ENCODE measurements at places on chromosomes 13 and 19.

- no peak for DNase-seq
These were observed 4.5 kb downstream of the MCF2L start for GRCh38 chr13:112973577-112973951.

- no peak for DNase-seq
These were observed 100.0 kb downstream of the KLF5 start for GRCh38 chr13:73158851-73159250.

GRCh38 chr19:30006207-30006606, 64.2 kb downstream of the URI1 start:
- DNase-seq, result no peak

DNA sequence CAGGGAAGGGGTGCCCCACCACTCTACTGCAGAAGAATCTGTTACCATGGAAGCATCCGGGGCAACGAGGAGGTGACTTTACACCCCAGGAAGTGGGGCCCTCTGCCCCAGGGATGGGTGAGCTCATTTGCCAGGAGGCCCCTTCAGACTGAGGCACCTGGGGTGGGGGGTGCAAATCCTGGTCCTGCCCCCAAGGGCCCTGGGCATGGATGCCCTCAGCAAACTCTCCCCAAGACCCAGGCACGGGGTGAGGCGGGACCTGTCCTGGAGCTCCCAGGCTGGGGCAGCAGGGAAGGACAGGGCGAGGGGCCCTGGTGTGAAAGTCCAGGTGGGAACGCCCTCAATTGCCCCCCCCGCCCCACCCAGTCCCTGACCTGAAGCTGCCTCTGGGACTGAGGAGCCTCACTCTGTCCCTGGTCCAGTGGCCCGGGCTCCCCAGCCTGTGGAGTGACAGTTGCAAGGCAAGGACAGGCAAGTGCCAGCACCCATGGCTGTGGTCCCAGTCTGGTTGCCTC, 52.5 kb downstream of the C1QTNF9 start:
- no peak for DNase-seq

DNA sequence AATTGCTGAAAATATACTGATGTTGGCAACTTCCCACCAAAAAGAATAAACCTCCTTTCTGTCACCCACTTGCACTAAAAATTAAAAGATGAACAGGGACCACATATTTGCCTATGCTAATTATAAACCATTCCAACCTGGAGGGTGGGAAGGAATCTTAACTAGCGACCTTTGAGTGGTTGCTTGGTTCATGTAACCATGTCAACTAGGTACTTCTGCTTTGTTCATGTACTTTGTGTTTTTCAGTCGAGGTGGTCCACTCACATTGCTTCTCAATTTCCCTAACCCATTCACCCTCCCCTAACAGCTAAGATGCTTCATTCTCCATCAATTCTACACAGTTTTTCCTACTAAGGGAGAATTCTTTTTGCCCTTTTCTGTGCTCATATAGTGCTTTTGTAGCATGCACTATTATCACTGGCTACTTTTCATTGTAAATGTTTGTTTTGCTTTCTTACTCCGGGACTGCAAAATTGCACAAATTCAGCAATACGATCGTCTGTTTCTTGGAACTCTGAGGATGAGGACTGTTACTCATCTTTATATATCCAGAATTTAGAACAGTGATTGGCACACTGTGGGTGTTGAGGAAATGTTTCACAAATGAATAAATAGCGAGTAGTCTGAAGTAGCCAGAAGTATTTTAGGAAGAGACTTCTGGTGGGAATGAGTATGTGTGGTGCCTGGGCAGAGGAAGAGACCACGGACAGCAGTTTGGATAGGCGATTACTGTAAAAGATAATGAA, 187.5 kb downstream of the GPC6 start:
- no peak for DNase-seq

GRCh38 chr19:48121909-48122371, 11.3 kb upstream of the PLA2G4C start:
- DNase-seq, result no peak

DNA sequence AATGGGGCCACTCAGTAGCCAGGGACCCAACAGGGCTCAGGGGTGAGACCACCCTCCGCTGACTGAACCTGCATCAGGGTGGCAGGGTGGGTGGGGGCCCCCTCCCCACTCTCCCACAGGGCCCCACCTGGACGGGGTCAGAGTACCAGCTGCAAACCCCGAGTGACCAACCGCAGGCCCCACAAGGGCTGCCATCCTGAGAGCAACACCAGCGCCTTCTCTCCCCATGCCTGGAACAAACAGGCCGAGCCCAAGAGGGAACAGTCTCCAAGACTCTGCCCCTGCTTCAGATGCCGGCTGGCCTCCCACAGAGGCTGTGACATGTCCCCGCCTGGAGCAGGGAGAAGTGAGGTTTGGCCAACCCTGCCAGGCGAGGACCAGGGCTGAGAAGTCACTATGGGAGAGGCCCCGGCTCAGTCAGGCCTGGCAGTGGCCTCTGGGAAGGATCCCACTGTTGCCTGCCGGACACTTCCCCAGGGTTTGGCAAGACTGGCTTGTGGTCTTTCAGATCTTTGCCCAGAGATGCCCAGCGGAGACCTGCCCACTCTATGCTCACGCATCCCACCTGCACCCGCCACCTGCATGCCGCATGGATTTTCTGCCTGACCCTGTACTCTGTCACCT, 27.2 kb downstream of the MPND start:
- DNase-seq, result no peak

- DNase-seq, result no peak
These were observed 261.3 kb downstream of the LMO7 start for GRCh38 chr13:75897386-75897785.

- no peak for DNase-seq
These were observed 3.1 kb downstream of the POLR1G start for GRCh38 chr19:45409557-45409920.

- DNase-seq, result no peak
These were observed 11.4 kb downstream of the ZNF331 start for GRCh38 chr19:53549340-53549739.

- no peak for DNase-seq
These were observed 53.3 kb downstream of the RFX2 start for GRCh38 chr19:6056801-6057650.

GRCh38 chr13:97367016-97367822, 66.8 kb upstream of the RAP2A start:
- no peak for DNase-seq

- peak; percentile 63 for DNase-seq
These were observed at the start of gene FGF9 for GRCh38 chr13:21670883-21671619. FGF9 (plus strand) TSS chr13:21671073; CDS start chr13:21671913, 840 bp downstream.

- no peak for DNase-seq
These were observed 83.4 kb downstream of the GPR12 start for GRCh38 chr13:26677156-26677555.

- no peak for DNase-seq
These were observed 1719.7 kb upstream of the SLC10A2 start for GRCh38 chr13:104785952-104786351.

GRCh38 chr19:18893587-18894253, 2.2 kb downstream of the CERS1 start:
- DNase-seq, result no peak

DNA sequence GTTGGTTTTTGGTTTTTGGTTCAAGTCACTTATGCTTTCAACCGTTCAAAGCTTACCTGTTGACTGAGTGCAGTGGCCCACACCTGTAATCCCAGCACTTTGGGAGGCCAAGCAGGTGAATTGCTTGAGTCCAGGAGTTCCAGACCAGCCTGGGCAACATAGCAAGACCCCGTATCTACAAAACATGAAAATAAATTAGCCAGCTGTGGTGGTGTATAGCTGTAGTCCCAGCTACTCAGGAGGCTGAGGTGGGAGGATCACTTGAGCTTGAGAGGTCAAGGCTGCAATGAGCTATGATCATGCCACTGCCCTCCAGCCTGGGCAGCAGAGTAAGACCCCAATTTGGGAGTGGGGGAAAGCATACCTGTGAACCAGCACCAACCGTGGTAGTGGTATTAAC, 43.7 kb downstream of the PEX11G start:
- DNase-seq, result no peak
